ENCODE measurements at places on chromosomes 4 and X.

GRCh38 chrX:30308263-30309138, 689 bp downstream of the NR0B1 start:
- no peak for DNase-seq

GRCh38 chrX:133390676-133391075, 24.6 kb downstream of the GPC4 start:
- no peak for DNase-seq

DNA sequence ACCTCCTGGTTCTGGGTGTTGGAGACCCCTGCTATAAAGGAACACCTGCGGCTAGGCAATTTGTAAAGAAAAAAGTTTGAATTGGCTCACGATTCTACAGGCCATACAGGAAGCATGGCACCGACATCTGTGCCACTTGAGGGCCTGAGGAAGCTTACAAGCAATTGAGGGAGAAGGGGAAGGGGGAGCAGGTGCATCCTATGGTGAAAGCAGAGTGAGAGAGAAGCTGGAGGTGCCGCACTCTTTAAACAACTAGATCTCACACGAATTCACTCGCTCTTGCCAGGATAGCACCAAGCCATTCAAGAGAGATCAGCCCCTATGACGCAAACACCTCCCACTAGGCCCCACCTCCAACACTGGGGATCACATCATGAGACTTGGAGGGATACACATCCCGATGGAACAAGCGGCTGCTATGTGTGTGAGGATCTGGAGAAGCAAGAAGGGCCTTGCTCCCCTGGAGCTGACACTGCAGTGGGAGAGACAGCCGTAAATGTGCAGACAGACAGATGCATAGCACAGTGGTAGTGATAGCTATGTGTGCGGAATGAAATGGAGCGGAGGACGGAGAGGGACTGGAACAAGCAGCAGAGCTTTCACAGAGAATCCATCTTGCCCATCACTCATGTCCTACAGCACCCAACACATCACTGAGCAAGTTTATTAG, 60.7 kb upstream of the HELT start:
- no peak for DNase-seq

DNA sequence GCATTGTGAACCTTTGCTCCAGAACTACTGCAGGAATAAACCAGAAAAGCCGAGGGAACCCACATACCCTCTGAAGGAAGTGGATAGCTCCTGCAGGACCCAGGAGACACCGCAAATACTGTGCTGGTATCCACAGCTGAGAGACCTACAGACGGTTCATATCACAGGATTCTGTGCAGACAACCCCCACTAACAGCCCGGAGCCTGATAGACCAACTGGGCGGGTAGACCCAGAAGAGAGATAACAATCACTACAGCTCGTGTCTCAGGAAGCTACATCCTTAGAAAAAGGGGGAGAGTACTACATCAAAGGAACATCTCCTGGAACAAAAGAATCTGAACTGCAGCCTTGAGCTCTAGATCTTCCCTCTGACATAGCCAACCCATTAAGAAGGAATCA, 150.8 kb downstream of the FRAS1 start:
- DNase-seq: no peak

DNA sequence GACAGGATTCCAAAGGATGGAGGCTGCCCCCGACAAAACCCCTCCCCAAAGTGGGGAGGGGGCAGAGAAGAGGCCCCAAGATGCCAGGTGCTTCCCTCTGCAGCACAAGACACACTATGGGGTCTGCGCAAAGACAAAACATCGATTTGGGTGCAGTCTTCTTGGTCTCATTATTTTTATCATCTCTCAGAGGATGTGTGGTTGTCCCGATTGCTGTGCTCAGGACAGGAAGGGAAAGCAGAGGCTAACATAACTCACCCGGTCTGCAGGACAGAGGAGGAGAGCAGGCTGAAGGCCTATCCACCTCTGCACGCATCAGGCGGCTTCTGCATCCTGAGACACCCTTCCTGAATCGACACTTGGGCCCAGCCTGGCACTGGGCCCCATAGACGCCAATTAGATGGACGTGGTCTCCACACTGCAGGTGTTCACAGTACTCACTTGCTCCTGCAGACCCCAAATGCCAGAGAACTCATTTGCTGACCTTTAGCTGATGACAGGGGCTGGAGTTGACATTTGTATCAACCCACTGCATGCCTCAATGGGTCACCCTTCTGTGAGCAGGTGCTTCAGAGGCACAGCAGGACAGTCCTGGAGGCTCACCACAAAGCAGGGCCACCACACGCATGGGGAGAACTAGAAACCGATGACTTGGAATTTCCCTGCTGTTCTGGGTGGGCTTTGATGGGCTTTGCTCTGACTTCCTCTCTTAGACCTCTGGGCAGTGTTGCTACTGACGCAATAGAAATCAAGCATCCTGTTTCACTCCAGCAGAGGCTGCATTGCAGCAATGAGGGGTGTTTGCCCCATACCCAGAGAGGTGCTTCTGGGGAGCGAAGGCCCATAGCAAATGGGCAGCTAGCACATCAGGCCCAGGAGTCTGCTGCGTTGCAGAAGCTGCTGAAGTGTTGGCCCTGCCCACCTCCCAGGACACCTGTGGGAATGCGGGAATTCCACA, 96.3 kb upstream of the ENPP6 start:
- no peak for DNase-seq

Measured in stimulated activated CD4-positive, alpha-beta T cell treated with anti-CD3 and anti-CD28 coated beads, TNF-alpha, amount 100 ng/mL, for 48 hours (primary cell).